ENCODE measurements at places on chromosomes 3 and 15. TPM values are rescaled to one million over a fixed set of nuclear protein-coding genes. Genes with fewer than 3 reads are reported as not detected.

DNA sequence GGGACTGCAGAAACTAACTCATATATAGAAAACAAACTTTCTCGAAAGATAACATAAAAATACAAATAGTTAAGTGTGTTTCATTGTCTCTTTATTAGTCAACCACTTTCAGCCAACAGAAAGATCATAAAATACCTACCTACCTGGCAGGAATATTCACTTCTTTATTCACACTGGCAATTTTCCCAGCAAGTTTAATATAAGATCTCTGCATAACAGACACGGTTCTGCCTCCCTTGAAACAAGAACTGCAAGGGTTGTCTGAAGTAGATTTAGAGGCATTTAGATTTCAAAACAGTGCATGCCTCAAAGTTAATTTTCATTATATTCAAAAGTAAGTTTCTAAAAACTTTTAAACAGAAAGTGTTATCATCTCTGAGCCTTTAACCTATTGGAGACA, 7.1 kb downstream of the NPTN start:
- no peaks in the 10 kb centered on the region for H3K36me3 ChIP-seq
- H3K4me3 ChIP-seq, result no peak overlapping the region
- H3K27me3 ChIP-seq, result no peaks in the 10 kb centered on the region
- no peak overlapping the region for H3K27ac ChIP-seq
- no peak for DNase-seq

MFGE8 gene
- total RNA-seq, result 19.9 TPM

- H3K36me3 ChIP-seq, result no peaks in the 10 kb centered on the region
- DNase-seq, result peak; percentile 53
- H3K4me3 ChIP-seq, result peak overlapping the region; percentile 2
- peak overlapping the region; percentile 1 for H3K27ac ChIP-seq
- H3K4me1 ChIP-seq, result peaks cover 37% of the 10 kb centered on the region
These were observed 26.2 kb downstream of the TRAK1 start for GRCh38 chr3:42117175-42118008.

SNUPN gene
- total RNA-seq, result 15.5 TPM

DNA sequence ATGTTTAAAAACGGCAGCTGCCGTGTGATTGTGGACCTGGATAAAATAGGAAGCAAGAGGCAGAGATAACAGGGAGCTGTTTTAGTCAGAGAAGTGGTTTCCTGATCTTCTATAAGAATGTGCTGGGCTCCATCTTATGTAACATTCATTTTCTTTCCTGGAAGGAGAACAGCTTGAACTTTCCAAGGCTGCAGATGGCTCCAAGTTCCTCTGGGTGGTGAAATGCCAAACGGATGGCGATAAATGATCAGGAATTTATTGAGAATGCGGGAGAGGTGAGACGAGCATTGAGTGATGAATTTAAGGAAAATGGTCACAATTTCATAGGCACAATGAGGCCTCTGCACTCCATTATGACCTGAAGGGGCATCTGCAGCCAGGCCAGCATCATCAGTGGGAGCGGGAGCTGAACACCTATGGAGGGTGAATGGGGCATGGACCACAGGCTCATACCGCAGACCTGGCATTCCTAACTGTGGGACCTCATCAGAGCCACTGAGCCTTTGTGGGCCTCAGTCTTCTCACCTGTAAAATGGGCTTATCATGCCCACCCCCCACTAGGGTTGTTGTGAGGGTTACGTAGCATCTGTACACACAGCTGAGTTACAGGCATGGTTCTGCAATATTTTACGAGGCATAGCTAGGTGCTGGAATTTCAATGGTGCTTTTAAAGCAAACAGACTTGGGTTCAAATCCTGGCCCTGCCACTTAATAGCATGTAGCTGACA, 17.1 kb downstream of the MGLL start:
- no peak overlapping the region for H3K27ac ChIP-seq
- peaks cover 21% of the 10 kb centered on the region for H3K4me1 ChIP-seq
- peaks cover 6% of the 10 kb centered on the region for H3K36me3 ChIP-seq
- H3K4me3 ChIP-seq, result no peak overlapping the region
